Fibroblast of the conjunctiva (primary cell): ENCODE measurements at places on chromosomes 13 and 19.
A peak's percentile ranks its signal among the peaks of the same experiment; 100 is the strongest.

DNA sequence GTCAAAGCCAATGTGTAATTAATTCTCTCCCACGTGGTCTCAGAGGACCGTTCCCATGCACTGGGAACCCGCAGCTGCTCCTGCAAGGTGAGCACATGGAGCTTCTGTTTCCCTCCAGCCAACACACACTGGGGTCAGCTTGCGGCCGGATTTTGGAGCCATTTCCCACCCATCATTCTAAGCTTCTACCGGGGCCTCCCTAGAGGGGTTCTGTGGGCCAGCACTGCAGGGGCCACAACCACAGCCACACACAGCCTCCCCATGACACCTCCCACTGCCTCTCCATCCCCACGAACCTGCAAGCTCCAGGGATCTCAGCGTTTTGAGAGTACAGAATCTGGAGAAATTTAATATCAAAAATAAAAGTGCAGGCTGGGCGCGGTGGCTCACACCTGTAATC lies 120.7 kb upstream of the SOX1 start:
- no peak for DNase-seq

DNA sequence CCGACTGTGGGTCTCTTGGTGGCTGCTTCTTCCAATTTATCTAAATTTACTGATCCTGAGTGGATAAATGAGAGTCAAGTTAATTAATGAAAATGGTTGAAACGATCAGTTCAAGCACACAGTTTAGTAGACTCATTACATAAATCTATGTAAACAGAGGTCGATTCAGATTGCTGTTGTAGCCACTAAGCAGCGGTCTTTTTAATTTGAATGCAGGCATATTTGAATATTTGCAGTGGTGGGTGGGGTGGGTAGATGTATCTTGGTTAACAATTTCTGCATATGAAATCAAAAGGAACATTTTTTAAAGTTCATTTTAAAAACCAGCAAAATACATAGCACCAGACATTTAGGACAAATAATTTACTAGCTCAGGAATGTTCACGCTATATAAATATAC lies 325.9 kb downstream of the KLF12 start:
- DNase-seq: no peak

GRCh38 chr19:7860714-7861618 lies 13.2 kb downstream of the PRR36 start:
- DNase-seq: no peak

DNA sequence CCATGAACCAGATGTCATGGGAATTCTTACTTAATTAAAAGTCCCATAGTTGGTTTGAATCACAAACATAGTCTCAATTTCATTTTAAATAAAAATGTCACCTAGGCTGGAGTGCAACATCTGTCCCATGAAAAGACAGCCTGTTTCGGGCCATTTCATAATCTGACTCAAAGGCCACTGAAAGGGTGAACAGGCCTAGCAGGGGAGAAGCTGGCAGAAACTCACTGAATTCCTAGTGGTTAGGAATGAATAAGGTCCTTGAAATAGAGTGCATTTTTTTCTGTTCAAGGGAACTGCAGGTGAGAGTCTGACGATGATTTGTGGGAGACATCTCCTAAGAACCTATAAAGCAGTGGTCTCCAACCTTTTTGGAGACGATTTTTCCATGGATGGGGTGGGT lies 44.0 kb upstream of the PCCA start:
- DNase-seq: no peak

DNA sequence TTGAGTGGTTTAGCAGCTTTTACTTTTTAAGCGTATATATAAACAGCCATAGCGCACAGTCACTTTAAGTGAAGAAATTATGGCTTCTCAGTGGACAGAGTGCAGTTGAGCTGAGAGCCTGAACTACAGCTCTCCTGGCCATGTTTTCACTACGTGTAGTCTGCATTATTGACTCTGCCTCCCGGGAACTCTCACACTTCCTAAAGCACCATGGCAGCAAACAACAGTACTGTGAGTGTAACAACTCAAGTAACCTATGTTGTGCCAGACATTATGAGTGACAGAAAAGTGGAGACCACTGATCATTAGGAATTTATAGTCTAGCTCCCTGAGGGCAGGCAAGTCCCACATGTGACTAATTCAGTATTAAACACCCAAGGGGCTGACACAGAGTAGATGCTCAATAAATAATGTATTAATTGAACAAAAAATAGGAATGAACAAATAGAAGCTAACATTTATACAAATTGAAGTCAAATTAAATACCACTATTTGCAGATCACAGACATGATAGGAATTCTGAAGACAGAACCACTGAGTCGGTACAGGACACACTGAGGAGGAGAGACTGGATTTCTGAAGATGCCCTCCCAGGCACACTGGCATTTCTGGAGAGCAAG lies 19.7 kb downstream of the EFNB2 start:
- no peak for DNase-seq

DNA sequence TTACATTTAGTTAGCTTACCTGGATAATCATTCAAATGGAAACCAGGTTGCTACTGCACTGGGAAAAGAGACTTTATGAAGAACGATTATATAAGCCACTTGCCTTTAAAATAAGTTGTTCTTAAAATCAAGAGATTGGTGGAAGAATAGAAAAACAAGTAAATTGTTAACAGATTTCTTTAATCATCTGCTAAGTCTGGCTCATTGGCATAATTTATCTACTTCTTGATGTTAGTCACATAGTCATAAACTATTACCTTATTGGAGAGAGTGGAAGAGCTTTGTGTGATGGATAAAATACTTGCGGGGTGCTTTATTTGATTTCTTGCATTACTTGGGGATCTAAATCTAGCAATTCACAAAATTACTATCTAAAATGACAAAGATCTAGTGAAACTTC lies 6.8 kb downstream of the LSM14A start:
- no peak for DNase-seq

GRCh38 chr13:52775511-52775910 lies 35.9 kb upstream of the CNMD start:
- DNase-seq: no peak

GRCh38 chr13:27770809-27771208 lies 21.5 kb upstream of the GSX1 start:
- no peak for DNase-seq

- DNase-seq: peak; percentile 5
Measured at GRCh38 chr13:25860862-25861261, 191.0 kb downstream of the SHISA2 start.

DNA sequence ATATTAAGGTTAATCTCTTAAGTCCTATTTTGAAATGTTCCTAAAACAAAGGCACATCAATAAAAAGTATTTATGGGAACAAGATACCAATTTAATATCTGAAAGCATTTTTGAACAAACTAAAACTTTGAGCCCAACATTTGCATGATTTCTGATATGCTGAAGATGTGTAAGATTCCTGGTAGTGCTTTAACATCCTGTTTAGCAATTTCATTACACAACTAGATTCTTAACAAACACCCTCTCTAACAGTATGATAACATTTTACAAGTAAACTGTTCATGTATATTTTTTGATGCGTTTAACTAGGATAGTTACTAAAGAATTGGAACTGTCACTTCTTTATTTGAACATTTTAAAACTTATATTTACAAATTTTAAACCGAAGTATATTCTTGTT lies 63.9 kb downstream of the DACH1 start:
- no peak for DNase-seq

DNA sequence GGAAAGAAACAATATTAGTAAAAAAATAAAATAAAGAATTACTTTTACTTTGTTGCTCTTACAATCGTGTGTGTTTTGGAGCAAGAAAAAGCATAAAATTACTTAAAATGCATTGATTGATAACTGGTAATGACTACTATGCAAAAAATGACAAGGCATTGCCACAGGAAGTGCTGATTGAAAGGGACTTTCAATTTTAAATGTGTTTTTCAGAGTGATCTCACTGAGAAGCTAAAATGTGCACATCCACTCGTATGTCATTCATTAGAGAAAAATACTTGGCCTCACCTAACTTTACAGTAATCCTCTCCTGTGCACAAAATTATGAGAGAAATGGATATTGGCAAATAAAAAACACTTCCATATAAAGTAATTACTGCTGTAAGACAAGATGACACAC lies 934.9 kb downstream of the SLITRK6 start:
- no peak for DNase-seq

GRCh38 chr19:33796164-33796875 lies at the start of gene KCTD15:
Gene KCTD15, plus strand, starts transcription at chr19:33796870. Its CDS starts 3,585 bp downstream, at chr19:33800455.
- DNase-seq: no peak

DNA sequence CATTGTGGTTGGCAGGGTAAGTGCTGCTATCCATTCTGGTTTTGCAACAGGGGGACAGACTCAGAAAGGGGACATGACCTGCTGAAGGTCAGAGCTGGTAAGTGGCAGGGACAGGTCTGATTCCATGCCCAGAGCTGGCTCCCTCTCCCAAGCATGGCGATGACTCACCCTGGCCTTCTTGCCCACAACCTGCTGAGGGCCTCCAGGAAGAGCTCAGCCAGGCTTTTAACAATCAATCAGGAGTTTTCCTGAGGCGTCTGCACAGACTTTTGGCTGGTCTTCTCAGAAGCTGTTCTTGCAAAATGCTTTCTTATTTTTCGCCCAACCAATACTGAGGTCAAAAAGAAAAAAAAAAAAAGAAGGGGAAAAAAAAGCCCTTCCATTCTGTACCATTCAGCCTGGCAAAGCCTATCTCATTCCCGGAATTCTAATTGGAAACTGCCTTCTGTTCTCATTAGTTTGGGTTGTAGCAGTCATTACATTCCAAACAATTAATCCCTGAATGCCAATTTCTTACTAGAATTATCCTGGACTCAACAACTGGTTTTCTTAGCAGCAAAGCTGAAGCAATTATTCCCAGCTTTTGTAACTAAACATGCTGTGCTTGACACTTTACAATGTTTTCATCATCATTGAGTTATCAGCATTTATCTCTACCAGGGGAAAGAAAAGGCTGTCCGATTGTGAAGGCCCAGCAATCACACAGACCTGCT lies 17.7 kb downstream of the SIAH3 start:
- no peak for DNase-seq

DNA sequence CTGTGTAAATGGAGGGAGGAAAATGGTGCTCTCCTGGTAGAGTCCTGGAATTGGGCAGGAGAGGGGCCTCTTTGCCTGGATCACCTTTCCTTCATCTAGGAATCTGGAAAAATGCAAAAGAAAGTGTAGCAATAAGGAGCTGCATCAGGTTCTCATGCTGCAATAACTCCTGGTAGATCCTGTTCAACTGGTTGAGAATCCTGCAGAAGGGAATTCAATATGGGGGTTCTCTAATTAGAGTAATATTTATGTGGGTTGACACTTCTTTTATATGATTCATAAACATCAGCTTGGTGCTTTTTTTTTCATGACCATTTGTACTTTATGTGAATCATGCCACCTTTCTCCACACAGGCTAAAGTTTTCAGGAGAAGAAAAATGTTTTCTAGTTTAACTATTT lies 9.5 kb upstream of the NUDT15 start:
- no peak for DNase-seq

GRCh38 chr13:80962855-80963254 lies 621.9 kb upstream of the SPRY2 start:
- peak; percentile 6 for DNase-seq

GRCh38 chr13:33016414-33017322 lies at the start of gene KL:
Gene KL, plus strand, starts transcription at chr13:33016423. Its CDS starts 18 bp downstream, at chr13:33016441.
- DNase-seq: no peak

DNA sequence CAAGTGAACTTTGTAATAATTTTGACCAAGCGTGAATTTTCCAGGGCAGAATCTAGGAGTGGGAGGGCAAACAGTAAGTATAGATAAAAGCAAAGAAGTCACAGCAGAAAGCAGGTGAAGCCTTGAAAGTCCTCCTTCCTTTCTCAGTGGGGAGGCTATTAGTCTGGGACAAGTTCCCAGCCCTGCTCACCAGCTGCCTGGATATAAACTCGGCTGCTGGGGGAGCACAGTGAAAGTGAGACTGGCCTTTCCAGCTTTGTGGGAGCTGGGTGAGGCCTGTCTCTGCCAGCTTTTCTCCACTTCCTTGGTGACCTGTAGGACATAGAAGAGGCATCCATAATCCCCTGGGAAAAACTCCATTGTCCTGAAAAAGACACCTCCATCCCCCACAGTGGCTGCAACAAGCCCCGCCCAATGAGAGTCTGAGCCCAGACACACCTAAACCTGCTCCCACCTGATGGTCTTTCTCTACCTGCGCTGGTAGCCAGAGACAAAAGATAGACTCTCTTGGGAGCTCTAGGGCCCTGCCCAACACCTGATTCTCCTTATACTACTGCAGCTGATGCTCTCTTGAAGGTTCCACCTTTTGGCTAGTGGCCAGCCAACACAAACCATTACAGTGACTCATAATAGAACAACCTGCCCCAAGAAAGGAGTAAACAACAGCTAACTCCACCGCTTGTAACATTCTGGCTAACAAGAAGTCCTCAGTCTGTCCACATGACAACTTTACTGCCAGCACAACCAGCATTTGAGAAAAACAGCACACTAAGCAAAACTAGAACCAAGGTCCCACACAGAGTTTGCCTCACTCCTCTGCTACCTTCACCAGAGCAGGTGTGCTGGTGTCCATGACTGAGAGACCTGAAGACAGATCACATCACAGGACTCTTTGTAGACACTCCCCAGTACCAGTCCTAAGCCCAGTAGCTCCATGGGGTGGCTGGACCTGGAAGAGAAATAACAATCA lies 252.2 kb upstream of the SLITRK6 start:
- DNase-seq: no peak

- no peak for DNase-seq
Measured at GRCh38 chr19:36121486-36122124, 6.3 kb downstream of the TBCB start.

- DNase-seq: no peak
Measured at GRCh38 chr13:99977334-99977911, 4.2 kb upstream of the ZIC2 start.

DNA sequence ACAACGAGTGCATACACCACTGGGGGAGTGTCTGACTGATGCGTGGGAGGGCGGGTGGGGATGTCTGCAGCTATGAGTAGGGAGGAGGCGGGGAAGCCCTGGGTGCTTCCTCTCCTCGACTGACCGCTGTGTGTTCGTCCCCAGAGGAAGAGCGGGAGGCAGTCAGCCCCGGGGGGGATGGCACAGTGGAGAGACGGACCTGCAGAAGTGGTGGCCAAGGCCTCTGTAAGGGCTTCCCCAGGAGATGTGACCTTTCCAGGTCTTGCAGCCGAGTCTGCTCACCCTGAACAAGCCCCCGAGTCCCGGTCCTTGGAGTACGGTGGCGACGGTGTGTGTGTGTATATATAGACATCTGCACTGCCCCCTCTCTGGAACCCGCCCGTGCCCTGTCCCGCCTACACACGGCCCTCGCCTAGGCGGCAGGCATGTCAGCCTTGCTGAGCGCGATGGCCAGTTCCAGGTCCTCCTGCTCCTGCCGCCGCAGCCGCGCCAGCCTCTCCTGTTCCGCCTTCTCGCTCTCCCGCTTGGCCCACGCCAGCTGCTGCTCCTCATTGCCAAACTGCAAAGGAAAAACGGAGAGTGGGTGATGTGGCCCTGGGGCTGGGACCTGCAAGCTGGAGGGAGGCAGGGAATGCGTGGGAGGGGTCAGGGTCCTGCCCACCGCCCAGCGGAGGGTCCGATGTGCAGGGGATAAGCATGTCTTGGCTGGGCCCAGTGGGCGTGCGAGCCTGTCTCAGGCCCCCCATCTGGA lies 30.8 kb downstream of the KLF2 start:
- no peak for DNase-seq

- DNase-seq: no peak
Measured at GRCh38 chr19:3245050-3245449, 20.6 kb downstream of the CELF5 start.
